KG1 (cell line): ENCODE measurements at places on chromosomes 7 and 10.

GRCh38 chr10:62648921-62649320 is 155.6 kb upstream of the ADO start:
- no peak for DNase-seq

GRCh38 chr7:2939193-2939885 is 95.2 kb upstream of the GNA12 start:
- DNase-seq: no peak

DNA sequence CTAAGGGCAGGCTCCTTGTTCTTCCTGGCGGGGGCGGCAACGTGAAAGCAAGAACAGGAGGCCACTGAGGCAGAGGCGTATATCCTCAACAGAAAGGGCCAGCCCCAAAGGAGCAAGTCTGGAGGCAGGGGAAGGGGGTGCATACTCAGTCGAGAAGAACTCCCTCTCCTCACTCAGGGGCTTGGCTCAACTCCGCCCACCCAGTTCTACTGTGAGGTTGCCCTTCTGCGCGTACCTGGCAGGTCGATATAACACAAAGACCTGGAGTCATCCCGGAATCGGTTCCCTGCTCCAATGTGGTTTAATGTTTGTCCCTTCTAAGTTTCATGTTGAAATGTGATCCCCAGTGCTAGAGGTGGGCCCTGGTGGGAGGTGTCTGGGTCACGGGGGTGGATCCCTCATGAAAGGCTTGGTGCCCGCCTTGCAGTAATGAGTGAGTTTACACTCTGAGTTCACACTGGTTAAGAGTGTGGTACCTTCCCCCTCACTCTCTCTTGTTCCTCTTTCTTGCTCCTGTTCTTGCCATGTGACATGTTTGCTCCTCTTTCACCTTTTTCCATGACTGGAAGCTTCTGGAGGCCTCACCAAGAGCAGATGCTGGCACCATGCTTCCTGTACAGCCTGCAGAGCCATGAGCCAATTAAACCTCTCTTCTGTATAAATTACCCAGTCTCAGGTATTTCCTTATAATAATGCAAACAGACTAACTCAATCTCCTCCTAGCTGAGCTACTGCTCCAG is 32.6 kb downstream of the GSDME start:
- no peak for DNase-seq

GRCh38 chr7:10707519-10707918 is 266.2 kb upstream of the PHF14 start:
- DNase-seq: no peak

DNA sequence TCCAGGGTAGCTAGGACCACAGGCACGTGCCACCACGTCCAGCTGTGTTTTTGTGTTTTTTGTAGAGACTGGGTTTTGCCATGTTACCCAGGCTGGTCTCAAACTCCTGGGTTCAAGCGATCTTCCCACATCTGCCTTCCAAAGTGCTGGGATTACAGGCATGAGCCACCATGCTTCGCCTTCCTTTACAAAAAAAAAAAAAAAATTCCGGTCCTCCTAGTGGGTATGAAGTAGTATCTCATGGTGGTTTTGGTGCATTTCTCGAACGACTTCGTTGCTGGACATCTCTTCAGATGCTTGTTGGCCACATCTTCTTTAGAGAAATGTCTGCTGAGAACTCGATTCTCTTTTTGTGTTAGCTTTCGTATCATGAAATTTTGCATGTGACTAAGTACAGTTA is 3.9 kb downstream of the PROSER2 start:
- DNase-seq: no peak

- DNase-seq: no peak
Measured at GRCh38 chr7:29277436-29278215, 83.1 kb downstream of the CHN2 start.

DNA sequence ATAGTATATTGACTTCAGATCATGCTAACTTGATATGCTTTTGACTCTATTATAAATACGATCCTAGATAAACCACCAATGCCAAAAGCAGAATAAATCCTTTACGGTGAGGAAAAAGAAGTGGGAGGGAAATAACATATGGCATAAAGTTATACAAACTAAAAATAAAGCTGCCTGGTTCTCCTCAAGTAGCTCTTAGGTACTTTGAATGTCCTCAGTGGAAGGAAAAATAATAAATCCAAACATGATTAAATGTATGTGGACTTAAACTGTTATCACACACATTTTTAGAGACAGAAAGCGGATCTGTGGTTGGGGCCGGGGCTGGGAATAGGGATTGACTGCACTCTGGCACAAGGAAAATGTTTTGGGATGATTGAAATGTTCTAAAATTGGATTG is 23.6 kb downstream of the EEPD1 start:
- DNase-seq: no peak

DNA sequence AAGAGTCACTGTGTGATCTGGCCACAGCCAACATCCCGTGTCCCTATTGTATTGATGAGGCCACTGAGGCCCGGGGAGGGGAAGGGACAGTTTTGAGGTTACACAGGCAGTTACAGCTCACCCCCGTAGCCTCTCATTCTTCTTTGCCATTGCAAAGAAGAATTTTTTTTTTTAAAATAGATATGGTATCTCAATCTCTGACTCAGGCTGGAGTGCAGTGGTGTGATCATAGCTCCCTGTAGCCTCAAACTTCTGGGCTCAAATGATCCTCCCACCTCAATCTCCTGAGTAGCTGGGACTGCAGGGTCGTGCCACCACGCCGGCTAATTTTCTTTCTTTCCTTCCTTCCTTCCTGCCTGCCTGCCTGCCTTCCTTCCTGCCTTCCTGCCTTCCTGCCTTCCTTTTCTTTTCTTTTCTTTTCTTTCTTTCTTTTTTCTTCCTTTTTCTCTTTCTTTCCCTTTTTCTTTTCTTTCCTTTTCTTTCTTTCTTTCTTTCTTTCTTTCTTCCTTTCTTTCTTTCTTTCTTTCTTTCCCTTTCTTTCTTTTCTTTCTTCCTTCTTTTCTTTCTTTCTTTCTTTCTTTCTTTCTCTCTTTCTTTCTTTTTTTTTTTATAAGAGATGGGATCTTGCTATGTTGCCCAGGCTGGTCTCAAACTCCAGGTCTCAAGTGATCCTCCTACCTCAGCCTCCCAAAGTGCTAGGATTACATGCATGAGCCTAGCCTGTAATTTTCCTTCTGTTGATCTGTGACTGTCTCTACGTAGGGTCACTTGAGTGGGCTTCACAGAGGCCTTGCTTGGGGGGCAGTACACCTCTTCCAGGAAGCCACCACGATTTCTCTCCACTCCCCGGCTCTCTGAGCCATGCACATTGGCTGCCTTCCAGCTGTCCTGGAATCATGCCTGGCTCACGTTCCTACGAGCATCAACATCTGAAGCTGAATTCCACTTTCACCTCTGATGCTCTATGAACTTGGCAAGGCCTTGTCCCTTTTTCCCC is 31.3 kb downstream of the TMEM270 start:
- DNase-seq: no peak

DNA sequence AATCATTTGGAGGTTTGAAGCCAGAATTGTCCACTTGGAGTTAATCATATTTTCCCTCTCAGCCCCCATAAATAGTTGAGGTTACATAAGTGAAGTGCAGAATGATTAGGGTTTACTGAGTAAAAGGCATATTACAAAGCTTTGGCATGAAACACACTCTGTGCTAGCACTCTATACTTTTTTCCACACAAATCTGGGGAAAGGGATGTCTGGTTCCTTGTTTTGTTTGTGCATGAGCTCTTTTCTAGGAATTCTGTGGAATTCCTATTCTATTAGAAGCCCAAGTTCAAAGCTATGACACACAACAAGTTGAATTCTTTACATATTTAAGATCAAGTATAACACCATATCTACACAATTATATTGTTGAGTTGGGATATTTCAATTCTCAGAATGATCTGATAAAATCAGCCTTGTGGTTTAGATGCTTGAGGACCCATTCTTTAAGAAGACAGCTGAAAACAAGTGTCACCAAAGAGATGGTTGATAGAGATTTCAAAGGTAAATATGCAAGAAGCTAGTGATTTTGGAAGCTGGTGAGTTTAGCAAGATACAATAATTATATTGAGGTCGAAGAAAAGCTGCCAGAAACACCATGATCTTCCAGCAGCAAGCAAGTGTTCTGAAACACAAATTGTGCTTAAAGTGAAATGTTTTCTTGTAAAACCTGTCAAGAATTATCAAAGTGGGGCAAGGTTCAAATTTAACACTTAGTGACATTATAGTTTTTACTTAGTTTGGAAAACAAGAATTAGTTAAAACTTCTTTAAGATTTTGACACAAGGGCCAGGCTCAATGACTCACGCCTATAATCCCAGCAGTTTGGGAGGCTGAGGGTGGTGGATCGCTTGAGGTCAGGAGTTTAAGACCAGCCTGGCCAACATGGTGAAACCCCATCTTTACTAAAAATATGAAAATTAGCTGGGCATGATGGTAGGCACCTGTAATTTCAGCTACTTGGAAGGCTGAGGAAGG is 122.6 kb downstream of the INHBA start:
- DNase-seq: no peak

GRCh38 chr7:75955331-75955955 is 39.0 kb downstream of the TMEM120A start:
- DNase-seq: no peak

DNA sequence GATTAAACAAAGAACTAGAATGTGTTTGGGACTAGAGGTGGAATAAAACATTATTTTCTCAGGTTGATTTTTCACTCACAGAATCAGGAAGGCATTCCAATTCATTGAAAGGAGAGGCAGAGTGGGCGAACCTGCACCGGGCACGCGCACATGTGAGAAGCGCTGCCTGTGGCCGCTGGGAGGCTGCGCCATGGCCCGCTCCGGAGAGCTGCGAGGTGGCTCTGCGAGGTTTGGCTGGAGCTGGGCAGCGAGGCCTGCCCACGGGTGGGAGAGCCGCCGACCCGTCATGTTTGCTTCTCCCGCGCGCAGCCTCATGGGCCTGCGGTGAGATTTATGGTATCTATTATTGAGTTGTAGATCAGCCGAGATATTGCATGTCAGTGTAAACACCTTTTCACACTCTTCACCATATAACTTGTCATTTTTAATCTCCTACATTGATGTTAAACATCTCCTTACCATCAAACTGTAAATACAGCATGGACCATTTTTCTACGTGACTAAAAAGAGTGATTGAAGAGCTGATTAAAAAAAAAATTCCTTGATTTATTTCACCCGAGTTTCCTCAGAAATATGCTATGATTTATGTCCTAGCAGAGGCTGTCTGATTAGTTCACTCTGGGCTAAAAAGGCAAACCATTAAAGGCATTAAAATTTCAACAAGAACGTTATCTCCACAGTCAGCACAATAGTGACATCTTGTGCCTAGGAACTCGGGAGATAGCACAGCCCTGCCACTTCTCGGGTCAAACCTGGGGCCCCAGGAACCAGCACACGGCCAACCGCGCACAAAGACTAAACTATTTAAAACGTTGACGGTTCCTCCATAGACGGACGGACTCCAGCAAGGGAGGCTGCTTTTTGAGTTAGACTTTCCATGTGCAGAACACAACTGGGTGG is 96.6 kb upstream of the RNF32 start:
- DNase-seq: no peak

DNA sequence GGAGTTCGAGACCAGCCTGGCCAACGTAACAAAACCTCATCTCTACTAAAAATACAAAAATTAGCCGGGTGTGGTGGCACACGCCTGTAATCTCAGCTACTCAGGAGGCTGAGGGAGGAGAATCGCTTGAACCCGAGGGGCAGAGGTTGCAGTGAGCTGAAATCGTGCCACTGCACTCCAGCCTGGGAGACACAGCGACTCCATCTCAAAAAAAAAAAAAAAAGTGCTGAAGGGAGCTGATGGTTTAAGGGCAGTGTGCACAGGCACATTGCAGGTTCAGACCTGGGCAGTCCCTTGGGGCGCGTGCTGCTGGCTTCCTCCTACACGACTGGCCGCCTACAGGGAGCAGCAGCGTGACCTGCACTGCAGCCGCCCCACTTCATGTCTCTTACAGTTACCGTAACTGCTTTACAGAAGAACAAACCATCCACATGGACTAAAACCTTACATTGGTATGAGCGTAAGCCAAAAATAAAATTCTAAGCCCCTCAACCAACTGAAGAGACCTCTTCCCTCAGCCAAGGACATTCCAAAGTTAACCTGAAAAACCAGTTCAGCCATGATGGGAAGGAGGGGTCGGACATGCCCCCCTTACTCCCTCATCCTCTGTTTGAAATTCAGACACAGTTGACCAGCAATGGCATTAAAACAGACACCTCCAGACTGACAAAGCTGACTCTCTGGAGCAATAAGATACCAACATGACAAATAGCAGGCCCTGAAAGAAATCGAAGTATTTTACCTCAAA is 262.2 kb downstream of the ZMYND11 start:
- no peak for DNase-seq

GRCh38 chr10:59177031-59177797 is 771 bp downstream of the PHYHIPL start:
- DNase-seq: no peak

- DNase-seq: no peak
Measured at GRCh38 chr7:47677093-47677492, 95.2 kb upstream of the TNS3 start.

DNA sequence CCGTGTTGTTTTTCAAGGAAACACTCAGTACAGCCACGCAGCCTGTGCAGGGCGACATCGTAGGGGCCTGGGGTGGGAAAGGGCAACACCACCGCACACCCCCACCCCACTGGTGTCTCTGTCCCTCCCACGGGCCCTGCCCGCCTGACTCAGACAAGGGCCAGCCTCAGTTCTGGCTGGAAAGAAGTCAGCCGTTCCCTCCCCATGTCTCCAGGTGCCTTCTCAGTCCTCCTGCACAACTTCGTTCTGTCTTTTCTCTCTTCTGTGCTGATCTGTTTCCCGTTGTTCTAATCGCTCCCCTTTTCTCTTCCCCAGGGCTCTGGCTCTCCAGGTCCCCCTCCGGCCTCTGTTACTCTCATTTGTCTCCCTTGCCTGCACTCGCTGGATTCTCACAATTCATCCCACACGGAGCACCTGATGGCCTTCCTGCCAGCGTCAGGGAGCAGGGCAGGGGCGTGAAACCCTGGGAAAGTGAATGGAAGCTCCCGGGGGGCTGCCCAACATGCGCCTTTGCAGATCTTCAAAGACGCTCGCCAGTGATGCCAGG is 97.7 kb downstream of the WDR37 start:
- DNase-seq: no peak

- DNase-seq: no peak
Measured at GRCh38 chr10:61662794-61663259, at the start of gene CABCOCO1. TSS of gene CABCOCO1 (plus strand) at chr10:61662929. CDS start at chr10:61662973, 44 bp downstream.

- DNase-seq: no peak
Measured at GRCh38 chr10:54985732-54986131, 184.7 kb upstream of the PCDH15 start.

GRCh38 chr10:76466836-76467503 is 1035.5 kb downstream of the LRMDA start:
- no peak for DNase-seq
